ENCODE measurements at places on chromosomes 11 and 22. TPM values are rescaled to one million over a fixed set of nuclear protein-coding genes. Genes with fewer than 3 reads are reported as not detected.

DNA sequence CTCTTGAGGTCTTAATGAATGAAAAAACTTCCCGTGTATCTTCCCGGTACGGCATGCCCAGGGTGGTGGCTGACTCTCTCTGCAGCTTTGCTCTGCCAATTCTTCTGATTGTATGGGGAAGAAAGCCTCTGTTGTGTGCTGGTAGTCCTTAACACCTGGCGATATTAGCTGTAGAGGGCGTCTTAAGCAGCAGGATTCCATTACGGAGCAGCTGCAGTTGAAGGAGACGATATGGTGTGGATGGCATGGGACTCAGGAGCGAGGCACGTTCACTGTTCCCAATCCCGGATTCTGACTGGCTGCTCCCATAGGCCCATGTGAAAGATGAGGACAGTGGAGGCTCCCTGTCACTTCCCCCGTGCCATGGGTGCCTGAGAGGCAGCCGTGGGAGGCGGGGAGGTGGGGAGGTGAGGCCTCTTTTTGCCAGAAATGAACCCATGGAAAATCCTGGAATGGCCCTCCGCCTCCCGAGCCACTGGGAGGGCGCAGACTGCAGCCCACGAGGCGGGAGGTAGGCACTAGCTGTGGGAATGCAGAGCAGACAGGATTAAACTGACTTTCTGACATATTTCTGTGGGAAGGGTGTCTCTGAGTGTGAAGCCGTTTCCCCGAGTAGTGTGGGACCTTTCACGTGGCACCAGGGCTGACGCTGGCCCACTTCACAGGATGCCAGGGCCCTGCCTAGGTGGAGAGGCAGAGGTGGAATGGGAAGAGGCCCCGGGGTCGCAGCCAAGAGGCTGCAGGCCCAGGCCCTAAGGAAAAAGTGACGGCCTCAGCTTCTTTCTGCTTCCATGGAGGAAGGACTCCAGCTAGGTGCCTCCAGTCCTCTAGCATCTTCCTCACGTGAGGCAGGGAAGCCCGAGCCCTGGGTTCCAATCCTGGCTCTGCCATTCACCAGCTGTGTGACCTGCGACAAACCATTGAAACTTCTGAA is 121.4 kb upstream of the CD82 start:
- no peak for DNase-seq

DNA sequence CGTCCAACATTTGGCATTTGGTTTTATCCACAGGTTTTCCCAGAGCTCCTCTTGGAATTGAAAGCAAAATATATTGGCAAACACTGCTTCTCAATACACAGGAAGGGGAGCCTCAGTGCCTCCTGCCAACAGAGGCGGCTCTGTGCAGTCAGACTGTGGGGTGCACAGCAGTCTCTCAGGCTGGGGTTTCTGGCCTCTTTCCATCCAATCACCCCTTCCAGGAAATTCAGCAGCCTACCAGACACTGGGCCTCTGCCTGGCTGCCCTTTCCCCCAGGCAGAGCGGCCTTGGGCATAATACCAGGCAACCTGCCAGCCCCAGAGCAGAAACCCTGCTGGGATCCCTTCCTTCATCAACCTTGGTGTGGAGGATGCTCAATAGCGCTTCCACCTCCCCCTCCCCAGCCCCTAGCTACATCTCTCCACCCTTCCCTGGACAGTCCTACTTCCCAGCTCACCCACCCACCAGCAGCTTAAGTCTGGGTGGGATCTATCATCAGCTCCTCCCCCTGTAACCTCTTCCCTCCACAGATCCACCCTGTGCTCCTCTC is 17.8 kb upstream of the RAPSN start:
- no peak for DNase-seq

DNA sequence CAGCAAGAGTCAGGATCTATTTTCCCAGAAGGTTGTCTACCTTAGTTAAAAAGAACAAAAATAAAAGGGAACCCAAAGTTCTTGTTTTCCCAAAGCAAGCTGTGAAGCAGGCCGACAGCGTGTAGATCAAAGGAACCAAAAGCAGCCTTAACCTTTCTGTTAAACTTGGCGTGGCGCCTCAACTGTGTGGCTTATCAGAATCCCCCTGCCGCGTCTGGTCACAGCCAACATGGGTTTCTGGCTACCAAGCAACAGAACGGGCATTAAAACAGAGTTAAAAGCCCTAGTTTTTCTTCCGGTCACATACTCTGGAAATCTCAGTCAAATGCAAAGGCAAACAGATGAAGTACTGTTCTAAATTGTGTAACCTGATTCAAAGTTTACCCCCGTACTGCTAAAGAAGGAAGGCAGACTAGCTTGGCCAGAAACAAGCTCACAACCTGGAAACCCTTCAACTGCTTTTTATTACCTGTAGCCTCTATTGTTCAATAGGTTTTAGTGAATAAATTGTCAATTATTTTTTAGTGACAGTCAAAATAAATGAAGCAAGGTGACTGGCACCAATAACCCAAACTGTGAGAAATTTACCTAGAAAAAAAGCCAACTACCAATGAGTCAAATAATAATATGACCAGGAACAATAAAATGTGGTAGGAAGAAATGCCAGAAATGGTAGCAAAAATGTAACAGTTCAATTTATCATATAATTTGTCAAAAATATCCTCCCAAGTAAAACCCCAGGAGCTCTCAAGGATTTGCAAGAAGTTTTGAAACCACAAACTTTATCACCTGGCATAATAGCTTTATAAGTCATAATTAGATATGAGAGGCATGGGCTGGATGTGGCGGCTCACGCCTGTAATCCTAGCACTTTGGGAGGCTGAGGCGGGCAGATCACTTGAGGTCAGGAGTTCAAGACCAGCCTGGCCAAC is 21.4 kb downstream of the CHKA start:
- DNase-seq = no peak

DNA sequence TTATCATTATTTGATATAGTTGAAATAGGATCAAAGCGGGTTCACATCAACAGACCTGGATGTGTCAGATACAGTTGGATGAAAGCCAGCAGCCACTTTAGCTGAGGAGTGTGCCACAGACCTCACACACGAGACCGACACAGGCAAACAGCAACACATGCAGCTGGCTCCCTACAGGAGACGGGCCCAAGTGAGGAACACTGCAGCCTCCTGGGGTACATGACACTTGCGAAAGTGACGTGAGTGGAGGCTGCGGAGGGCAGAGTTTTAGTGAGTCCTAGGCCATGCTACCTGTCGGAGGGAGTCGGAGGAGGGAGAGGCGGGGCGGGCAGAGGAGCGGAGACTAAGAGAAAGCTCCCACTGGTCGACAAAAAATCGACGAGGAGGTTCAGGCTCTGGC is 100.9 kb upstream of the BID start:
- DNase-seq = no peak

DUSP8 gene
- polyA plus RNA-seq = 3.0 TPM

- no peak for DNase-seq
Observed at GRCh38 chr22:49894322-49895054, 23.8 kb downstream of the ALG12 start.

WT1 gene
- 253 TPM for polyA plus RNA-seq

DNA sequence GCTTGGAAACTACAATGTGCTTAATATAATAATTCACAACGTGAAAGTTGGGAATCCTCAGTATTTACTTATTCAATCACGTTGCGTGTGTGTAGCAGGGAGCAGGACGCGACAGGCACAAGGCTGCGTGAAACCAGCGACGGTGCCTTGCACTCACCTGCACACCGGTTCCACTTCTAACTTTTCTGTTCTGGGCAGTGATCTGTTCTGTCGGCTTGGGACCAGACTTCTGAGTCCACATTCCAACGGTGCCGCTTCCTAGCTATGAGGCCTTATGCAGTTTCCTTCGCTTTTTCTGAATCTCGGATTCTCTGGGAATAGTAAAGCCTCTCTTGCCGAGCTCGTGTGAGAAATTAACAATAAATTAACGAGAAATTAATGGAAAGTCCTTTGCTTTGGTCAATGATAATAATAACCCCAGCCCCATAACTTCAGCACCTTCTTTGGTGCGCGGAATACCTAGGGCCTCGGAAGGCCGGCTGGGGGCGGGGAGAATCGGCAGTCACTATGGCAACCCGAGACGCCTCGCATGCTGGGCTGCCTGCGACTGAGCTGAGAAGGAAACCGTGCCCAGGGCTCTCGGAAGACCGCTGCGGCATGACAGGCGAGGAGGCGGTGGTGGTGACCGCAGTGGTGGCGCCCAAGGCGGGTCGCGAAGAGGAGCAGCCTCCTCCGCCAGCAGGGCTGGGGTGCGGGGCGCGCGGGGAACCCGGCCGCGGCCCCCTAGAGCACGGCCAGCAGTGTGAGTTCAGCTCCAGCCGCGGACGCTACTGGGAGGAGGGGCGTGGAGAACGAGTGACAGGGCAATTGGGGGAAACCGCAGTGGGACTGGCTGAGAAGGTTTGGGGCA is at the start of gene C11orf97:
C11orf97 (plus strand) TSS at position 530 of the 850 bp plus-strand sequence; CDS start at position 598, 68 bp downstream.
- no peak for DNase-seq

POTEH gene
- not detected for polyA plus RNA-seq

- no peak for DNase-seq
Observed at GRCh38 chr11:95867105-95867504, 56.8 kb downstream of the MTMR2 start.

DNA sequence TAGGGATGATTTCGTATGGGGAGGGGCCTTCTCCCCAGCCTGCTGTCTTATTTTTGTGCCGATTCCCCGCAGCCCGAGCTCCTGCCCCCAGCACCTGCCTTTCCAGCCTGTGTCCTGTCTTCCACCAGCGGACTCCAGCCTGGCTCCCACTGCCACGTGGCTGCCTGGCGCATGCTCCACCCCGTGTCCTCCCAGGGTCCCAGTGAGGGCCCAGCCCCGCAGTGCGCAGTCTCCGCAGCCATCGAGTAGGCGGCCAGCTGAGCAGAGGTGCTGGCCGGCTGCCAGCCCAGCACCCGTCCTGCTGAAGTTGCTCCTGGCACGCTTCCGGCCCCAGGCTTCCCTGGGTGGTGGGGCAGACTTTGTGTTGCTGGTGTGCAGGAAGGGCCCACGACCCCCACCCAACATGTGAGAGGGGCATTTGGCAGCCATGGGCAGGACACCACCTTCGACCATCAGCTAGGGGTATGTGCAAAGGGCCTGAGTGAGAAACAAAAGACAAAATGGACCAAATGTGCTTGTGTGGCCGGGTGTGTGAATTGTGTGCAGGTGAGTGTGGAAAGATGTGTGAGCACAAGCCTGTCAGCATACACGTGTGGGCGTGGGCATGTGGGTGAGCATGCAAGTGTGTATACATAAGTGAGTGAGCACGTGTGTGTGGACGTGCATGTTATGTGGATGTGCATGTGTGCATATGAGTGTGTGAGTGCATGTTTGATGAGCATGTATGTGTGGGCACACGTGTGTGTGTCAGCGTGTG is 55.9 kb downstream of the RTN4R start:
- DNase-seq = no peak
